Activated naive CD4-positive, alpha-beta T cell treated with anti-CD3 and anti-CD28 coated beads, Interleukin-2, amount 50 U/mL, for 72 hours (primary cell): ENCODE measurements at places on chromosomes 2 and 18.

DNA sequence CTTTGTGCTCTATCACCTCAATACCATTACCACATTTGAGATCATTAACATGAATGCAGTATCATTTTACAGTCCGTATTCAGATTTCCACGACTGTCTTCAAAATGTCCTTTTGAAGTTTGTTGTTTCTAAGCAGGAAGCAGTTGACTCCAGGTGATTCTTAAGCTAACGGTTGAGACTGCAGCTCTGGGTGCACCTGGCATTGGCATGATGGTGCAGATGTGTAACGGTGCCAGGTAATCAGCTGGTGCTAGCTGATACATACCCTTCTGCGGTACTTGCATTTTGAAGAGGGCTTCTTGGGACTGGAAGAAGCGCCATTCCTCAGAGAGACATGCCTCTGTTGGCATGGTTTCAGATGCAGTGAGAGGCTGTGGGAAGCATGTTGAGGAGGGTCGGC lies 19.5 kb downstream of the SIGLEC15 start:
- no peak for DNase-seq

- peak; percentile 20 for DNase-seq
Observed at GRCh38 chr2:161418715-161419637, 2.9 kb downstream of the TBR1 start.

DNA sequence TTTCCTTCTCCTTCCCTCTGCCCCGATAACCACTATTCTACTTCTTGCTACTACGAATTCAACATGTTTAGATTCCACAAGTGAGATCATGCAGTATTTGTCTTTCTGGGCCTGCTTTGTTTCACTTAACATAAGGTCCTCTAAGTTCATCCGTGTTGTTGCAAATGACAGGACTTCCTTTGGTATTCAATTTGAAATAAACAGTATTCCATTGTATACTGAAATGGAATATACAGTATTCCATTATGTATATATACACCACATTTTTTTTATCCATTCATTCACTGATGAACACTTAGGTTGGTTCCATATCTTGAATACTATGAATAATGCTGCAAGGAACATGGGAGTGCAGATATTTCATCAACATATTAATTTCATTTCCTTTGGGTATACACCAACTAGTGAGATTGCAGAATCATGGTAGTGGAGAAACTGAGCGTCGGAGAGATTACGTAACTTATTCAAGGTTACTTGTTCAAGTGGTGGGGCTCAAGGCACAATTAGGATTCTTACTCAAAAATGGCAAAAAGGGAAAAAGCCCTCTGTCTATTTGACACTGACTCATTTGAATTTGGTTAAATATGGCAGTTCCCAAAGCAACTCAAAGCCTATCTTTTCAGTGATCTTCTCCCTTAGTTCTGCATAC lies 85.1 kb downstream of the CHN1 start:
- DNase-seq = no peak

DNA sequence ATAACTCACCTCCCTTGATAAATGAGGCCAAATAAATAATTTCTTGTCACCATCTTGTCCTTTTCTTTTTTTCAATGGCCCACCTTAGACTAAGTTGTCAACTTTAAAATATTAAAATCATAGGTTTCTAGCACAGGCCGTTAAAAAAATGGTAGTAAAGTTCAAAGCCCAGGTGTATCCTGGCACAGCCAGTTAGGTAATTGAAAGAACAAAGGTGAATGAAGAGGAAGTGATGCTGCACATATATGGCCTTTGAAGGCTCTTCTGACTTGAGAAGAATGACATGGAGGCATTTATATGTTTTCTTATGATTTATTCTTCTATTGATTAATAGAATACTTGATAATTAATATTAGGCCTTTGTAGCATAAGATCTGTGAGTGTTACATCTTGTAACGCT lies 208.7 kb downstream of the PTPRM start:
- no peak for DNase-seq

GRCh38 chr18:79581911-79582310 lies 97.7 kb upstream of the CTDP1 start:
- DNase-seq = no peak
